Kidney capillary endothelial cell (primary cell): ENCODE measurements at places on chromosomes 7 and 10.

GRCh38 chr7:132256721-132257212 is 319.5 kb downstream of the PLXNA4 start:
- DNase-seq, result no peak

GRCh38 chr7:132115758-132116157 is 460.5 kb downstream of the PLXNA4 start:
- no peak for DNase-seq

- DNase-seq, result no peak
Observed at GRCh38 chr7:78124216-78124615, 325.6 kb downstream of the PHTF2 start.

DNA sequence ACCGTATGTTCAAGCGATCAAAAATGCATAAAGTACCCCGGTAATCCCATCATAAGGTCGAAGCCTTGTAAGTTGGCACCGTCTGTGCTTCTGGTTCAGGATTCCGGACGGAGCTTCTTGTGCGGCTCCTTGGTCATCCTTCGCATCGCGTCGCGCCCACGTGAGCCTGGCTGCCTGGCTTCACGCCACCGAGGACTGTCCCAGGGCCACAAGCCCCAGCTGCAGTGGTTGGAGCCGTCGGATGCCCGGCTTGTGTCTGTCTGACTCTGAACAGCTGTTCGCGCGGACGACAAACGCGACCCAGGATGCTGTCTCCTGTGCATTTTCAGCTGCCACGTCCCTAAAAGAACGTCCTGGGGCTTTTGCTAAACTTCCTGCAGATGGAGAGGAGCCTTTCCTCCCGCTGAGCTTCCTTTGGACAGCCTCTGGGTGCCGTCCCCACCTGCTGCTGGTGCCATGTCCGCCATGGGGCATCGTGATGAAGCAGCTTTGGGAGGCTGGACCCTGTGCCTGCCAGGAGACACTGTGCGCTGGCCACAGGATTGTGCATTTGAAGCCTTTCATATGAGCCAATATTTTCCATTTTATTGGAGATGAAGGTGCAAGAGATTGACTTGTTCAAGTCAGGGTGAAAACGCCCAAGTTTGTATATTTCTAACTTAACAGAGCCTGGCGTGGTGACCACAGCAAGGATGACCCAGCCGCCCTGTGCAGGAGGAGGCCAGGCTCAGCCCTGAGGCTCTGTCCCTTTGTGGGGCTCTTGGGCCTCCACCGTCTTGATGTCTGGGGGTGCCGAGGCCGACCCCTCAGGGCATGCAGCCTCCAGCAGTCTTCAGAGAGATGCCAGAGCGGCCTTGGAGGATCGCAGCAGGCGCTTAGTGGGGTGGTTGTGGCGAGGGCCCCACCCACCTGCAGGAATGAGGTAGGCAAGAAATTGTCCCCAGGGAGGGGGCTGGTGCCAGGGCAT is 6.7 kb upstream of the JAKMIP3 start:
- no peak for DNase-seq
